ENCODE measurements at places on chromosomes 13 and 19. TPM values are rescaled to one million over a fixed set of nuclear protein-coding genes. Genes with fewer than 3 reads are reported as not detected.

GRCh38 chr13:78193846-78194245, 275.2 kb upstream of the EDNRB start:
- no peak for DNase-seq

- no peak for DNase-seq
Measured at GRCh38 chr19:15251749-15252397, 19.6 kb upstream of the EPHX3 start.

- no peak for DNase-seq
Measured at GRCh38 chr19:7989071-7989575, 16.3 kb downstream of the ELAVL1 start.

The ZNF790 gene
- 5.3 TPM for total RNA-seq

GRCh38 chr13:113588394-113589111, 4.0 kb downstream of the TFDP1 start:
- DNase-seq = peak; percentile 30

DNA sequence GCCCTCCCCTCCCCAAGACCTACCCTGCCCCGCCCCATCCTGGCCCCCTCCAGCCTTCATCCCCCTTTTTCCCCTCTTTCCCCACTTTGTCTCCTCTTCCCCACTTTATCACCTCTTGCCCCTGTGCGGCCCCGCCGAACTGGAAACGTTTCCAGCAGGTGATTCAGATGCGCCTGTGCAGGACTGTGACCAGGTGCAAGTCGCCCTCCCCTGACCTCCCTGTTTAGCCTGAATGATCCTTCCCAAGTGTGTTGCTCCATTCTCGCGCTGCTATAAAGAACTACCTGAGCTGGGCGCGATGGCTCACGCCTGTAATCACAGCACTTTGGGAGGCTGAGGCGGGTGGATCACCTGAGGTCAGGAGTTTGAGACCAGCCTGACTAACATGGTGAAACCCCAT, 25.9 kb downstream of the ZNF791 start:
- no peak for DNase-seq

The AXL gene
- total RNA-seq = 24.8 TPM

GRCh38 chr19:4910594-4911281, 1.4 kb downstream of the UHRF1 start:
- DNase-seq = no peak

DNA sequence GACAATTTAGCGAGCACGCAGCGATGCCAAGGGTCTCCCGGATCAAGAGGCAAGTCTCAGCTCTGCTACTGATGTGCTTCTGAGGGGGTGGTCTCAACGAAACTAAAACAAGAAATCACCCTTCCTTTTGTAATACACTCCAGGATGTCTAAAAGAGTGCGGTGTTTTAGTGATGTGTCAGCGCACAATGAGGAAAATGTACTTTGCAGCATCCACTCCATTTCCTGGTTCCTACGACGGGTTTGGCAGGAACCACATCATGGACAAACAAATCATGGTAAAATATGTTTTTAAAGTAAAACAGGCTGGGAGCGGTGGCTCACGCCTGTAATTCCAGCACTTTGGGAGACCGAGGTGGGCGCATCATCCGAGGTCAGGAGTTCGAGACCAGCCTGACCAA, 154.0 kb upstream of the TSC22D1 start:
- DNase-seq = no peak

DNA sequence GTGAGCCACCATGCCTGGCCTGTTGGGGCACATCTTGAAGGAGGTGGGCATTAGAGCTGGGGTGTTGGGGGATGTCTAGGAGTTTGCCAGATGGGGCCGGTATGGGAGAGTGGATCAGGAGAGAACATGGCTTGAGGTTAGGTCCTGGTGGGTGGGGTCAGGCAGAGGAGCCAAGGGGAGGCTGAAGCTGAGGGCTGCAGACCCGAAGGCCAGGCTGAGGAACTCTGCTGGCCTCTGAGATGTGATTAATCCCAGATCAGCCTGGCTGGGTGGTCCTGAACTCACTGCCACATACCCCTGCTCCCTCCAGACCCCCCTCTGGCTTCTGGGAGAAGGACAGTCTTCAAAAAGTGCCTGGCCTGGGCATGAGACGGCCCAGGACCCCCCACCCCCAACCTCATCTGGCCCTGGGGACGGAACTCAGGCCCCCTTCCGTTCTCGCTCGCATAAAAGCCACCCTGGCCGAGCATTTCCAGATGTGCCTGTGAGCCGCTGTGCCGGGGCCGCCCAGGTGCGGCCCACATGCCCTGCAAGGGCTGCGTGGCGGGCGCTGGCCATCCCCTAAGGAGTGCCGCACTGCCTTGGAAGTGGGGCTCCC, 2.7 kb downstream of the FSTL3 start:
- no peak for DNase-seq

DNA sequence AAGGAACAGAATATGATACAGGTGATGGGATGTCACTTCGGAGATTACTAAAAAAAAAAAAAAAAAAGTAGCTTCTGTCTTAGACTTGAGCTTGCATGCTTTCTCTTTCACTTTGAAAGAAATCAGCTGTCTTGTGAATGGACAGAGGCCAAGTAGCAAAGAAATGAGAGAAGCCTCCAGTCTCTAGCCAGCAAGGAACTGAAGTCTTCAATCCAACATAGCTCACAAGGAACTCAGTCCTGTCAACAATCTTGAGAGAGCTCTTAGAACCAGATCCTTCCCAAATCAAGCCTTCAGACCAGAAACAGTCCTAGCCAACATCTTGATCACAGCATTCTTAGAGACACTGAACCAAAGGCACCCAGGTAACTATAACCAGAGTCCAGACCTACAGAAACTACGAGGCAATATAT, 7.7 kb downstream of the N4BP2L2 start:
- no peak for DNase-seq

The C1QTNF9B gene
- 0.08 TPM for total RNA-seq

The NKPD1 gene
- total RNA-seq = not detected

- DNase-seq = no peak
Measured at GRCh38 chr13:88979465-88980175, 1308.4 kb downstream of the SLITRK5 start.

DNA sequence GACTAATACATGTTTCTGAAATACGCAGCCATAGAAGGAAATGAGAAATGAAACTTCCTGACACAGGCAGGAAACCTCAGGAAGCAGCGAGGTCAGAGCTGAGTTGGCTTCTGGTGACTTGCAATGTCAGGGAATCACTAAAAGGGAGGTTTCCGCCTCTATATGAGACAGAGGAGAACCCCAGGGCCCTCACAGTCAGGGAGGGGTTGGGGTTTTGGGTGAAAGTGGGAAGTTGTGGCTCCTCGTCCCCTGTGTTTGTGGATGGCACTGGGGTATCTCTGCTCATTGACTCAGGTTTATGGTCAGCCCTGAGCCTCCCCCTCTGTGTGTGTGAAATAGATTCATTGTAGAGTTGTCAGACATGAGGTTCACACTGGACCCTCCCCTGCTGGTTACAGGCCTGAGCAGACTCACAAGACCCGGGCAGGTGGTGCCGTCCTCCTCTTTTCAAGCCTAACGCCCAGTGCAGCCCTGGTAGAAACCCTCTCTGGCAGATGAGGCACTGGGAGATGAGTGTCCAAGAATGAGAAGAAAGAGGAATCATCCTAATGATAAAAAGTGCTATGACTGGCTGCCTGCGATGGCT, 5.5 kb upstream of the LILRA6 start:
- no peak for DNase-seq

DNA sequence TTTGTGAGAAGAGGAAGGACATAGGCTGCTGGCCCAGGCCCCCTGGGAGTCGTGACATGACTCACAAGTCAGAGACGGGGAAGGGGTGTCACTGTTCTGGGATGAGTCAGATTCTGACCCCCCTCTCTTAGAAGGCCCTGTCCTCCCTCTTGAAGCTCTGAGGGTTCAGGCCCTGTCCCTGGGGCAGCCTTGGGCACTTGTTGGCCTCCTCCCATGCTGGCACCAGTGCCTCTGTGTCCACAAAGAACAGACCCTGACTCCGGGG, 2.7 kb upstream of the CEACAM7 start:
- no peak for DNase-seq

- peak; percentile 41 for DNase-seq
Measured at GRCh38 chr13:24270639-24271141, 38.7 kb upstream of the C1QTNF9 start.

The ZNF415 gene
- 2.4 TPM for total RNA-seq

The KLHL1 gene
- not detected for total RNA-seq

DNA sequence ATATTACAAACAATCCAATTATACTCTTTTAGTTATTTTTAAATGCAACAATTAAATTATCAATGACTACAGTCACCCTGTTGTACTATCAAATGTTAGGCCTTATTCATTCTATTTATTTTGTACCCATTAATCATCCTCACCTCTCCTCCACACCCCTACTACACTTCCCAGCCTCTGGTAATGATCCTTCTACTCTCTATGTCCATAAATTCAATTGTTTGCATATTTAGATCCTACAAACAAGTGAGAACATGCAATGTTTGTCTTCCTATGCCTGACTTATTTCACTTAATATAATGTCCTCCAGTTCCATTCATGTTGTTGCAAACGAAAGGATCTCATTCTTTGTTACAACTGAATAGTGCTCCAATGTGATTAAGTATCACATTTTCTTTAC, 1414.6 kb downstream of the SLITRK1 start:
- DNase-seq = no peak
